ENCODE measurements at places on chromosomes 2 and 18. TPM values are rescaled to one million over a fixed set of nuclear protein-coding genes. Genes with fewer than 3 reads are reported as not detected.
A peak's percentile ranks its signal among the peaks of the same experiment; 100 is the strongest.

DNA sequence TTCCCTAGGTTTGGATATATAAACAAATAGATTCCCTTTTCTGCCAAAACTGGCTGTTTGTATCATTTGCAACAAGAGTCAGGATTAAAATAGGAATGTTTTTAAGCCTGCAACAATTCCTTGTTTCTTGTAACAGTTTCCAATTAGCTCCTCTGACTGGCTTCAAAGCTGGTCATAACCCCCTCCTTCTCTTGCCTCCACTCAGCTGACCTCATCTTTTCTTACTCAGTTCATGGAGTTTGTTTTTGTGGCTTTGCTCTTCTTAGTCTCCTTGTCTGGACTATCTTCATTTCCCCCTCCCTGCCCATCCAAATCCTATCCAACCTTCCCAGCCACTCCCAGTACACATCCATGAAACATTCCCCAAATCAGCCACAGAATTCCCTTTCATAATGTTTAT, 14.3 kb upstream of the RAPH1 start:
- DNase-seq: no peak

DNA sequence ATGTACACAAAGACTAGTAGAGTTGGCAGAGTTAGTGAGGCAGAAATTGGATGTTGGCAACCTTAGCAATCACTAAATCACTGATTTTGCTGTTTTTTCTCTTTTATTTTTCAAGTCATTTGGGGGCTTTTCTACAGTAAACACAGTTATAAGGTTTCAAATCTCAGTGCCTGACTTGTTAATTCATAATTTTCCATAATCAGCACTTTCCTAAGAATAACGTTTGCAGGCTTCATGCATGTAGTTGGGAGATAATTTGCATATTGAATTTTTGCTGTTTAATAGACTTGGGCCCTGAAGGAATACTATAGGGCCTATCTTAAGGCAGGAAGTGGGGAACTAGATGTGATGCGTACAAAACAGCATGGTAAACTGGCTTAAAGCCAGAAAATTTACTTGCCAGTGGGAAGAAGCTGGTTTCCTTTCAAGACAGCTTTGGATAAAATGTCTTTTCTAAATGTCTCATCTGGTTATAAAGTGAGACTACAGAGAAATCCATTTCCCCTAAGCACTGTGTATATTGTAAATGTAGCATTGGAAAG, 127.2 kb upstream of the SMIM21 start:
- DNase-seq: no peak

PROKR1 gene
- total RNA-seq: not detected

DNA sequence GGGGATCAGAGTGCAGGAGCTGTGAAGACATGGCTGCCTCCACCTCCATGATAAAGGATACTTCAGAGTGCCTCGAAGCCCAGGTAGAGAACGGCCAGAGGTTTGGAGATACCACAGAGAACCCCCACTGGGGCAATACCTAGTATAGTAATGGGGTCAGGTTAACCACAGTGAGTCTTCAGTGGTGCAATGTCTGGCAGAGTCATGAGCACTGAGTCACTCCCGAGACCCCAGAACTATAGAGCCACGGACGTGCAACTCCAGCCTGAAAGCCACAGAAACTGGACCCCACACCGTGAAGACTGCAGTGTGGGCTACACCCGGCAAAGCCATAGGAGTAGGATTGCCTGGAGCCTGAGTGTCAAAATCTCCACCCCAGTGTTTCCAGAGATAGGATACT, 746.6 kb downstream of the CBLN2 start:
- no peak for DNase-seq

NT5C1B gene
- total RNA-seq: not detected

DNA sequence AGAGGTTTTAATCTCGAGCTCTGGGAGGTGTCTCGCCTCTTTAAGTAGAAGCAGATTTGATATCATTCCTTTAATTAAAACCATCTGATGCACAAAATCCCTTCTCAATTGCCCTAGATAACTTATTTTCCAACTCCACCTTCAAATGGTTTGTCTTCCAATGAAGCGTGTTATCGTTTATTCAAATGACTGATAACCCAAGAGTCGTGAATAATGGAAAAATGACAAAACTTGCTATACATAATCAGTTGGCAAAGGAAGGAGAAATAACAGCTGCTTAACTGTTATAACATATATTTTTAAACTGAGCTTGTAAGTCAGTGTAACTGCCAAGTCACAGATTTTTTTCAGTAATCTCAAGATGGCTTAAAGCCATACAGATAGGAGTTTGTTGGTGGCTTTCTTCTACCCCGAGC, 144.6 kb downstream of the QPCT start:
- DNase-seq: no peak

FHOD3 gene
- not detected for total RNA-seq

- DNase-seq: no peak
These were observed 36.0 kb downstream of the ATIC start for GRCh38 chr2:215347878-215348277.

GRCh38 chr2:169476459-169476858, 2.8 kb upstream of the BBS5 start:
- peak; percentile 62 for DNase-seq

GRCh38 chr2:64405581-64406406, 48.2 kb upstream of the LGALSL start:
- no peak for DNase-seq

- peak; percentile 81 for DNase-seq
These were observed 114.3 kb upstream of the MCFD2 start for GRCh38 chr2:47029737-47030524.

DNA sequence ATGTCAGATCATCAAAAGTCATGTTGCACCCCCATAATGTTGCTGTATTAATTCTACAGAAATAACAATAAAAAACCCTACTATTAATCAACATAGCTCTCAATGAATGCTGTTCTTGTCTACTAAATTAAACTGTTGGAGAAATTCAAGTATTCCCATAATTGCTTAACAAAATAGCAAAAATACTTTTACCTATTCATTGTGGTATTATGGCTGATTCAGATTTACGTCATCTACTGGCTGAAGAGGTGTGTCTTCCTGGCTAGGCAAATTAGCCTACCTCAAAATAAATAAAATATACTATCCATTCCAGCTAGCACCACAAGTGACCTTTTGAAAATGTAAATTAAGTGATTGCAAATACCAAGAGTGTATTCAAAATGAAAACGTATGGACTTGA, 249.4 kb downstream of the MEIS1 start:
- DNase-seq: no peak

Data from HepG2 (cell line).